ENCODE measurements at places on chromosomes 11 and 22.

GRCh38 chr22:22706253-22706915 lies 62.0 kb downstream of the GGTLC2 start:
- no peak for DNase-seq

DNA sequence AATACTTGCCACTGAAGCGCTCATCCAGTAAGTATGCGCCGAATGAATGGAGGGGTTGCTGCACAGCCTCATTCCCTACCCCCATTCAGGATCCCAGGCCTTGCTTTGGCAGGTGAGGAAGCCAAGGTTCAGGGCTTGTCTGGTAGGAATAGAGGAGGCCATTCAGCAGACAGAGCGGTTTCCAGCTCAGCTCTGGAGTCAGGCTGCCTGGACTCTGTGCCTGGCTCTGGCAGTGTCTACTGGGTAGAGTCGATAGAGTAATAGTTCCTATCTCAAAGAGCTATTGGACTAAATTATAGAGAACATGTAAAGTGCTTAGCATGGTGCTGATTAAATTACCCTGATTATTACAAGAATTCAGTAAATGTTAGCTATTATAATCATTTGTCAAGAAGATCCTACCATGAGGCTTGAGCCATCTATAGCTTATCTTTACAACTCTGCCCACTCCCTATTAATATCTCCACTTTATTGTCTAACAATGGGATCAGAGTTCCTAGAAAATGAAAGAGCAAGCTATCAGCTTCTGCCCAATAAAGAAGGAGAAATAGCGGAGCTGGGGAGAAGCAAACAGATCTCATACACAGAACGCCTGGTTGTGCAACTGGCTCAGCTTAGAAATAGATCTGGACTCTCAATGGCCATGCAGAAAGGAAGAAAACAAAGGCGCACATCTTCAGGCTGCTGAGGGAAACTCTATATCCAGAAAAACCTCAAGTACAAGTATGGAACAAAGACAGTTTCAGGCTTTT lies 6.6 kb upstream of the SNX32 start:
- DNase-seq, result no peak

DNA sequence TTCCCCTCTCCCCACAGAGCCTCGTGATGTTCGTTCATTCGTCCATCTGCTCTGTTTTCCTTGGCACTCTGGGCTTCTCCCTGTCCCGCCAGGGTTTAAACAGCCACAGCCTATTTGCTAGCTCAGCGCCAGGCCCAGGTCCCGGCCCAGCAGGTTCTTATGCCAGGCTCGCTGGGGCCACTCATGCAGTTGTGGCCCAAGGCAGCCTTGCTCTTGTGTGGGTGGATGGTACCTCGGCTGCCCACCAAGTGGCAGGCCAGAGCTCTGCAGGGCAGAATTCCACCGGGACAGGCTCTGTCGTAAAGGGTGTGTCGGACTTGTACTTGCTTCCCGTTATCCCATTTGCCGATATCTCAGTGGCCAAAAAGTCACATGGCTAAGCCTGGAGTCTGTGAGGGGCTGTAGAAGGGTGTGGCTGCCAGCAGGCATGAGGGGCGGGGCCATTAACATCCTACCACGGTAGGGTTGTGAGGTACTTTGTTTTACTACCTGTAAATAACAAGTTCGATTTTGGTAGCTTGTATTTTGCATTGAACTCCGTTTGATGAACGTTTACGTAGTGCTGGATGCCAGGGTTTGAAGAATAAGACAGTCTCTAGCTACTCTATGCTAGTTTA lies 7.9 kb downstream of the FAM118A start:
- no peak for DNase-seq

DNA sequence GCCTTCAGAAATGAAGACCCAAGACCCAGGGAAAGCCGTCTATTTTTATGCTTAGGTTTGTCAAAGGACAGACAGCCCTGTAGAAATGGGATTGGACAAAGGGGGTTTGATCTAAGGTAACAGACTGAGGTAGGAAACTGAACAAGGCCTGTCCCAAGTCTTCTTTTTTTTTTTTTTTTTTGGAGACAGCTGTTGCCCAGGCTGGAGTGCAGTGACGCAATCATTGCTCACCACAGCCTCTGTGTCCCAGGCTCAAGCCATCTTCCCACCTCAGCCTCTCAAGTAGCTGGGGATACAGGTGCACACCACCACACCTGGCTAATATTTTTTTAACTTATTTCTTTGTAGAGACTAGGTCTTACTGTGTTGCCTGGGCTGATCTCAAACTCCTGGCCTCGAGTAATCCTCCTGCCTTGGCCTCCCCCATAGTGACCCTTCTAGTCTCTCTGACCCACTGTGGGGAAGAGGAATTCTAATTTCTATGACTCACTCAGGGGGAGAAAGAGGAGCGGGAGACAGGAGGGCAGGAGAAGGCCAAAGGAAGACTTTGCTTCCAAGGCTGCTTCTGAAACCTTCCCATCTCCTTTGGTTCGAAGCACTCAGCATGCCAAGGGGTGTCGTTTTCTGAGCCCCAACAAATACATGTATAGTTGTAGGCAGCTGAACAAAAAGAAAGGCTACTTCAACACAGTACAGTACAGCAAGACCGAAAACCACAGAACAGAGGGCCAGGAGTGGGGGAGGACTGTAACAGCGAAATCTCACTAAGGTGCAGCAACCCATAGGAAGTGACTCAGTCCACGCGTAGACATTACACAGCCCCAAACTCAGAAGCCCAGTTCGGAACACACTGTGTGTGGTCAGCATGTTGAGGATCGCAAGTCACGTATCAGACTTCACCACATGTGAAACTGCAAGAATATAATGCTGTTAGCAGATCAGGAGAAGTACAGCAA lies 872 bp downstream of the TMA7B start:
- peak; percentile 53 for DNase-seq

DNA sequence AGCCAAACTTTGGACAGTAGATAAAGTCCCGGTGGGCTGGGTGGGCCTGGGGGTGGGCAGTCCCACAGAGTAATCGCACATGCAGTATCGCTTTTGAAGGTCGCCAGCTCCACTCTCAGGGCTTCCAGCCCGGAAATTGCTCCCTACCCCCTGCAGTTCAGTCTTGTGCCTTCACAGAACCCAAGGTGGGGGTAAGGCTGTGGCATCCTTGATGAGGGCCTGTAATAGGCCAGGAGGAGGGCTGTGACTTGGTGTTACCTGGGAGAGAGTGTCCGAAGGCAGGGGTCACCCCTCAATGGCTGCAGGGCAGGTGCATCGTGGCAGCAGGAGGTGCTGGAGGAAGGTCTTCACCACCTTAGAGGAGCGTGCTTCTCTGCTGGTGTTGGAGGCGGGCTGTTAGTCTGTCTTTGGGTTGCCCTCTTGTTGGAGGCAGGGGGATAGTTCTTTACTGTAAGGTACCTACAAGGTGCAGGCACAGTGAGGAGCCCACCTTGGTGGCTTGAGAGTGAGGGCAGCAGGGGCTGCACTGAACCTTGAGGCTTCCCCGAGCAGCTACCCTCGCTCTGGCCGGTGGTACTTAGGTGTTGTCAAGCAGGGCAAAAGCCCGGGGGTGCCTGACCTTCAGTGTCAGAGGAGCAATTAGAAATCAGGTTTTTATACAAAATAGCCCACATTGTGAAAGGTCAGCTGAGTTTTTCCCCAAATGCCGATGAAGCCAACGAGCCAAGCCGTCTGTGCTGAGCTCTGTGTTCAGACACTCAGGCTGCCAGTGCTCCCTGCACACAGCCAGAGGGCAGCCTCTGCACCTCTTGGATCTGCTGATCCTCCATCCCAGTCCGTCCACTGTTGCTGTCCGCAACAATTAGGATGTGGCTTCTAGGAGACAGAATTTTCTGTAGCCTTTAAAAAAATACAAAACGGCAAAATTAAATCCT lies 21.9 kb downstream of the SAMM50 start:
- no peak for DNase-seq

DNA sequence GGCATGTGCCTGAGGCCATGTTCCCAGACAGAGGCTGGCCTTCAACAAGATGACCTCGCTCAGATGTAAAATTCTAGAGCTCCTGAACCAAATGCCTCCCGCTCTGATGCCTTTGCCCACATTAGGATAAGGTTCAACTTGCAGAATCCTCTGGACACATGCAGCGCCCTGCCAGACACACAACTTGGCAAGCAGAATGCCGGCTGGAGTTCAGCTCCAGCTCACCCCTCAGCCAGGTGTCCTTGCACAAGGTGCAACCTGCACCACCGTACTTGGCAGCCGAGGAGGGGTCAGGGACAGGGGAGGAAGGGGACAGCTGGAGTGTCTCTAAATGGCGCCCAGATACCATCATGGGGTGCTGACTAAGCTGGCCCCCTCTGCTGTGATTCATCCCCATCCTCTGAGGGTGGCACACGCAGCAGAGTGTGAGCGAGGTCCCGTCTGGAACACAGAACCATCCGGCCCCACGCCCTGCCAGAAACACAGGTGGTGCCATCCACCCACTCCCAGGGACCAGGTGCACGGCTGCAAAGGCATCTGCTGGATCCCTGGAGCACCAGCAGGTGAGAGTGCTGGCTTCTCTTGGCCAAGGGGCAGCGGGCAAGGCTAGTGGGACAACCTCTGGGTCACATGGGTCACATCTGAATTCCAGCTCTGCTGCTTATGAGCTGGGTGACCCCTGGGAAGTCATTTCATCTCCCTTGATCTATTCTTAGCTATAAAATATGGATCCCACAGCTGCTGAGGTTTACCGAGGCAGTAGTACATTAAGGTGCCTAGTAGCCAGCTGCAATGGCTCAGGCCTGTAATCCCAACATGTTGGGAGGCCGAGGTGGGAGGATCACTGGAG lies 12.8 kb downstream of the ZMAT5 start:
- DNase-seq, result no peak

DNA sequence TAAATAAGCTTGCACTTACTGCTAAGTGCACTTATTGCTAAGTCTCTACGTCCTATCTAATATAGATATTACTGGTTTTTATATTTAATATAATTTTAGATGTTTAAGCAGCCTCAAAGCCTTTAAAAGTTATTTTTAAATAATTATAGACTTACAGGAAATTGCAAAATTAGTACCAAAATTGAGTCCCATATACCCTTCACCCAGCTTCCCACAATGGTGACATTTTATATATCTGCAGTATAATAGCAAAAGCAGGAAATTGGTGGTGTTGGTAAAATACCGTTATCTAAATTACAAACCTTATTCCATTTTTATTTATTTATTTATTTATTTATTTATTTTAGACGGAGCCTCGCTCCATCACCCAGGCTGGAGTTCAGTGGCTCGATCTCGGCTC lies 1.9 kb upstream of the AP1B1 start:
- DNase-seq, result no peak
